ENCODE measurements at places on chromosomes 2 and 18.

DNA sequence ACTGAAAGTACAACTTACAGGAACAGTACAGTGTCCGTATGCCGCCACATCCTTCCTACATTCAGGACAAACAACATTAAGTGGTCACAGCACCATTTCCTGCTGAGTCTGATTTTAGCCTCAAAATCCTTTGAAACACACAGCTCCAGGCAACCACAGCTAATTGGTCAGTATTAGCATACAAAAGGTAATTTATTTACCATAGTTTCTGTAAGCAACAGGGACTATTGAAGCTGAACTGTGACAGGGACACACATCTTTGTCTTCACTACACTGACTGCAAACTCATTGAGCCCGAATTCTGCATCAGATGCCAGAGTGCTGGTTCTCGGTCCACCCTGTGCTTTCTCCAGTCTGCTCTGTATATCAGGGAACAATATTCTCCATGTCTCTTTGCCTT is 151.8 kb downstream of the ST6GAL2 start:
- no peak for DNase-seq

DNA sequence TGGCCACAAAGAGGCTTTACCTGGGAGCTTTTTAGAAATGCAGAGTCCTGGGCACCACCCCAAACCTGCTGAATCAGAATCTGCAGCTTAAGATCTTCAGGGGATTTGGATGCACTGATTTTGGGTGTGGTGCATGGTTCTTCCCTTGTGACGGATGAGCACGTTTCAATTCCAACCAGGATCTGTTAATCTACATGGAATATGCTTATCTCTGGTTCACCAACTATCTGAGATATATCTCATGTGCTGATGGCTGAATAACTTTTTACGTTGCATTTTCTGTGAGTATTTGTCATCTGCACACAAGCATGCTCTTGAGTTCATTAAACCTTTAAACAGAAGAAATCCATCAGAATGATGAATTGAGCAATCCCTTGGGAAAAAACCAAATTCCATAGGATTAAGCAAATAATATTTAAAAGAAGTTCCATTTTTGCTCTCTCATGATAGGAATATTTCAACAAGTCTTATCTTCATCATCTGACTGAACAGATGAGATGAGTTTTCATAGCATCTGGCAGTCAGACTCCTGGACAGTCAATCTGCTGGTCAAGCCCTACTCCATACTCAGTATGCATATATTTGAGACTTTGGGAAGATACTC is 120.6 kb downstream of the PLB1 start:
- no peak for DNase-seq

DNA sequence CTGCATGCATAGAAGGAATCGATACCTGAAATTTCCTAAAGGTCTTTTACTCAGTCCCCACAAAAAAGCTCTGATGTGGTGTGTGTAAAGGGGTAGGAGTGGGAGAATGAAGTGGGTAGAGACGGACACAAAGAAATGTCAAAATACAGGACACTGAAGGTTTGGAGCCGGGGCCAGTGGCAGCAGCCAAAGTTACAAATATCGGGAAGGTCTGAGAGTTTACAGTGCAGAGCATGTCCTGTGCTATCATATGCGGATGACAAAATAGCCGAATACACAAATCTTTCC is 89.9 kb upstream of the STON1 start:
- no peak for DNase-seq

DNA sequence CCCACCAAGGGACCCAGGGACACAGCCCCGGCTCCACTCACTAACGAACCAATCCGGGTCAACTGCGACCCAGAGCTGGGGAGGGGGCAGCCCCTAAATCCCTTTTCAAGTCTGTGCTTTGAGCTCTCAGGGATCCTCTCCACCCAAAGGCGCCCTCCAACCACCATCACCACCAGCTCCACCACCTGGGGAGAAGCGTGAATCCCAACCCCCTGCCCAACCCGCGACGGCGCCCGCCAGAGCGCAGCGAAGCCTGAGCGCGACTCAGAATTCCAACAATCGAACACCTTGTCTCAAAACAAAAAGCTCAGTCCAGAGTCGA is 497 bp downstream of the DSC3 start:
- DNase-seq: no peak

GRCh38 chr2:60873381-60873780 is 8.0 kb upstream of the REL start:
- DNase-seq: no peak

DNA sequence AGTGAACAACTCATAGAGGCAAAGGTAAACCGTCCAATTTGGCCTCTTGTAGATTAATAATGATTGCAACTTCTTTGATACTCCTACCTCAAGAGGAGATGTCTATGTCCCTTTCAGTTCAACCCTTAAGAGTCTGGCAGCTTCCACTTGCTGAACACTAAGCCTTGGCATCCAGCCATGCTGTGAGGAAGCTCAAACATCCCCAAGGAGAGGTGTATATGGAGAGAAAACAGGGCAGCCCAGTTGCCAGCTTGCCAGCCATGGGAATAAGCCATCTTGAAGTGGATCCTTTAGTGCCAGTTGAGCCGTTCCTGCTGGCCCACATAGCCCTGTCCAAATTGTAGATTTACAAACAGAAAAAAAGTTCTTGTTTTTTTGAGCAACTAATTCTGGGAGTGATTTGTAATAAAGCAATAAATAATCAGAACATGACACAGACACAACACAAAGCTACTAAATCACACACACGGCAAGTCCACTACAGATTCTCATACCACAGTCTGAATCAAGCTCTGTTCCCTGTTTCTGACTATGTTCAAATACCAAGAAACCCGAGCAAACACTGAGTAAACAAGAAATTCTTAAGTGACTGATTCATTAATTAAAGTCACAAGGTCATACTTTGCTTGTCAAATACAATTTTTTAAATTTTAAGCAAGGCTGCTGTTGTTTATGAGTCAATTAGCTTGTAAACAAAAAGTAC is 96.1 kb downstream of the PID1 start:
- no peak for DNase-seq

DNA sequence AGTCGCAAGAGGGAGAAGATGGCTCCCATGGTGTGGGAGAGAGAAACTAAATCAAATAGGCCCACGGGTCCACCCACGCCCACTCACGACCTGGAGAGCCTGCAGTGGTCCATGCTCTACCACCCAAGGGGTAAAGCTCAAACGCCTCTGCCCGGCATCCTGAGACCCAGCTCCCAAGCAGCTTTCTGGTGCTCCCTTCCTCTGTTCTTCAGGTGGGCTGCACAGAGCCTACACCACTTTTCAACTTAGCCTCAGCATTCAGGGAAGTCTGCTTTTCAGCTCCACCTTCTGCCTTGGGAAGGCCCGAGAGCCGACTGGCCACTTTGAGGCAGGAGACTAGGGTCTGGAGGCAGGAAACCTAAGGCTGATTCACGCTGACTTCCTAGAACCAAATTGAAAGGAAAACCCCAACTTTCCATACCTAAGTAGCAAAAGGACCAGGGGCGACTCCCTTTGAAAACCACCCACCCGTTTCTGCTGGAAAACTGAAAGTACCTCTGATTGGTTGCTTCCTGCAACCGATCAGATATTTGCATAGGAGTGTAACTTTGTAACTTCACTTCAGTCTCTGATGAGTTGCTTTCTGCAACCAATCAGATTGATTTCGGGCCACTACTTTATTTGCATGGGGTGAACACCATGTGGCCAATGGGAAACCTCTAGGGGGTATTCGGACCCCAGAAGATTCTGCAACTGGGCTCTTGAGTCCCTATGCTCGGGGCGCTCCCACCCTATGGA is 26.8 kb upstream of the SPATA3 start:
- DNase-seq: no peak

- DNase-seq: no peak
These were observed 194.4 kb downstream of the RPIA start for GRCh38 chr2:88885679-88886416.

GRCh38 chr2:168577885-168578284 is 121.8 kb downstream of the CERS6 start:
- no peak for DNase-seq

DNA sequence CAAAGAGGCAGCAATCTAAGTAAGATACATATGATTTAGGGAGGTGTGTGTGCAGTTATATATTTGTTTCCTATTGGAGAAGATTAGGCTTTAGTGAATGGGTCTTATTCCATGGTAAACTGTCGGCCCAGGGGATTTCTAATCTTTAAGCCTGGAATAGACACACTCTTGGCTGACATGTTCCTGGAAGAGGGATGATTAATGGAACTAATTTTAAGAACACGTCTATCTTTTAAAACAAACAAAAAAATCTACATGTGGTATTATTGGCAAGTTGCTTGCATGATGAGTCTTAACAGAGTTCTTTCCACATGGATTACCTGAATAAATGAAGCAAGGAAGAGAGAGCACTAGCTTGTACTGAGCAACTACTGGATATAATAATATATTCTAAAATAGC is 114.2 kb upstream of the NT5C1B start:
- no peak for DNase-seq

DNA sequence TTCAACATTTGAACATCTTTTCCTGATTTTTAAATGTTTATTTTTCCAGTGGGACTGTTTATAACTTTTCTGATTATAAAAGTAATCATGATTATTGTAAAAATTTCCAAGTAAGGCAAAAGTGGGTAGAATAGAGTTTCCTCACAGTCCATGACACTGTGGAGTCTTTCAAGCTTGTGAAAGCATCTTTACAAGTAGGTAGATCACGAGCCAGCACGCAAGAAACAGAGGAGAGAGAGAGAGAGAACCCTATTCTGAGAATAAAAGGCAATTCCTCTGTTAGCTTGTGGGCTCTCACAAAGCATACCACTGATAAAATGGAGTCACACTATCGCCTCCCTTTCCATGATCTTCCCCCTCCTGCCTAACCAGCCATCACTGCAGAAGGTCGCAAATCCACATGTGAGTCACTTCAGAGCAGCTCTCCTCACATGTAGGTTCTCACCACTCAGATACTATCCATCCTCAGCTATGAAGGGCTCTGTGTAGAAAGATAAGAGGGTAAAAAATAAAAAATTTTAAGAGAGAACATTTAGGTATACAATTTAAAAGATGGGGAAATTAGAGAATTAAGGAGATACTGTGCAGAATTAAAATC is 40.3 kb downstream of the AAK1 start:
- no peak for DNase-seq

GRCh38 chr18:45066886-45067285 is 386.2 kb downstream of the SETBP1 start:
- DNase-seq: no peak

GRCh38 chr2:101473911-101474701 is 806 bp downstream of the RFX8 start:
- peak; percentile 13 for DNase-seq

- DNase-seq: no peak
These were observed 43.7 kb downstream of the CDC42EP3 start for GRCh38 chr2:37627710-37628109.

GRCh38 chr18:46314011-46314410 is 209.8 kb downstream of the HAUS1 start:
- no peak for DNase-seq

DNA sequence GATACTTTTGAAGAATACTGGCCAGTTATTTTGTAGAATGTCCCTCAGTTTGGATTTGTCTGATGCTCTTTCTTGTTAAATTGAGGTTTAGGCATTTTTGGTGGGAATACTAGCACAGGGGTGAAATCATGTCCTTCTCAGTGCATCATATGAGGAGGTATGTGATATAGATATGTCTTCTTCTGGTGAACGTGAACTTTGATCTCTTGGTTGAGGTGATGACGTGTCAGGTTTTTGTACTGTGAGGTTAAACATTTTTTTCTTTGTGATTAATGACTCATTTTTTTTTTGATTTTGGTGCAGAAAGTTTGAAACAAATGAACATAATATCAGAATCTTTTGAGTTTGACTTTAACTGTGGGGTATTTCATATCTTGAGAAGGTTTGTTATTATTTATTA is 11.0 kb downstream of the ZNF407 start:
- DNase-seq: no peak

DNA sequence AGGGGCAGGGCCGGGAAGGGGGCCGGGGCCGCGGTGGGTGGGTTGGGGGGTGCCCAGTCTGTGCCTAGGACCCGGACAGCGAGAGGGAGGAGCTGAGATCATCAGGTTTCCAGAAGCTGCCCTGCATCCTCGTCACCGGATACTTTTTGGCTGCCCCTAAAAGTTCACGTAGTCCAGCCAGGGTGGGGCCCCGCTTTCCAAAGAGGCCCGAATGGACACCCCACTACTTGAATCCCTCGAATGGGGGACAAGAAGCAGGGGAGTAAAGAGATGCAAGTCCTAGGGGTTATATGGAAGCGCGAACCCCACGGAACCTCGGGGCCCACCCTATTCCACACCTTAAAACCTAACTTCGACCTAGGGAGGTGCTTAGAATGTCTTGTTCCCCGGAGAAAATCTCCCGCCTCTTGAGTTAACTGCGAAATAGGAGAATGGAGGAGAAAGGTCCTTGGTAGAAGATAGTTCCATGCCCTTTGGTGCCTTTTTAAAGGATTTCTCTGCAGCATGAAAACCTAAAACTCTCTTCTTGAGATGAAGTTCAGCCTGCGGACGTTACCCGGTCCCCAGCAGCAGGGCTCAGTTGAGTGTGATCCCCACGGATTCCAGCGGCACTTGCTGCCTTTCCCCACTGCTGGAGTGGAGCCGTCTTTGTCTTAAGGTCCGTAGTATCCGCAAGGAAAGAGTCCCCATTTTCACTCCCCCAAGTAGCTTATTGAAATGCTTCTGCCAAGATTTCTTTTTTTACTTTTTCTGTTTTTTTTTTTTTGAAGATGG is 2.1 kb upstream of the RNF152 start:
- no peak for DNase-seq

- DNase-seq: no peak
These were observed 206.5 kb upstream of the TCF4 start for GRCh38 chr18:55794288-55795052.

DNA sequence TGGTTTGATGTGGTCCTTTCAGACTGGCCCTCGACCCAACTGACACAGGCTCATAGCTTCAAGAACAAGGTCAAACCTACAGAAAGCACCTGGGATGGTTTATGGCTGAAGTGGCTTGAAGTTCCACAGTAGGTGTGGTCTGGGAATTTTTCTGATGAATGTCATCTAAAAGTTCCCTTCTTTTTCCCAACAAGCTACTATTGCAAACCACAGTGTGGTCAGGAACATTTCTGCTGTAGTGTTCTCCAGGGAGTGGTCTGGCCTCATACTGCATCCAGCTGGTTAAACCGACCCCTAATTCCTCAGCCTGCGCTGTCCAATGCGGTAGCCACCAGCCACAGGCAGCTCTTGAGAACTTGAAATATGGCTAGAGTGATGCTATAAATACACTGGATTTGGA is 92.7 kb downstream of the FAM124B start:
- no peak for DNase-seq

- no peak for DNase-seq
These were observed 35.6 kb downstream of the FBLN7 start for GRCh38 chr2:112173646-112174319.

- DNase-seq: no peak
These were observed 49.0 kb upstream of the TMEM87B start for GRCh38 chr2:112006076-112006410.
